ENCODE measurements at places on chromosomes 5 and 9.
A peak's percentile ranks its signal among the peaks of the same experiment; 100 is the strongest.

- no peaks in the 10 kb centered on the region for H3K36me3 ChIP-seq
- DNase-seq = no peak
- no peak overlapping the region for H3K4me3 ChIP-seq
- no peaks in the 10 kb centered on the region for H3K4me1 ChIP-seq
- no peak overlapping the region for H3K27ac ChIP-seq
Observed at GRCh38 chr5:25345240-25345771, 700.5 kb upstream of the CDH10 start.

GRCh38 chr9:28287455-28287854 is 714.2 kb upstream of the C9orf72 start:
- H3K27ac ChIP-seq = no peak overlapping the region
- no peaks in the 10 kb centered on the region for H3K36me3 ChIP-seq
- no peaks in the 10 kb centered on the region for H3K27me3 ChIP-seq
- no peak overlapping the region for H3K4me3 ChIP-seq
- no peak for DNase-seq
- no peaks in the 10 kb centered on the region for H3K4me1 ChIP-seq

DNA sequence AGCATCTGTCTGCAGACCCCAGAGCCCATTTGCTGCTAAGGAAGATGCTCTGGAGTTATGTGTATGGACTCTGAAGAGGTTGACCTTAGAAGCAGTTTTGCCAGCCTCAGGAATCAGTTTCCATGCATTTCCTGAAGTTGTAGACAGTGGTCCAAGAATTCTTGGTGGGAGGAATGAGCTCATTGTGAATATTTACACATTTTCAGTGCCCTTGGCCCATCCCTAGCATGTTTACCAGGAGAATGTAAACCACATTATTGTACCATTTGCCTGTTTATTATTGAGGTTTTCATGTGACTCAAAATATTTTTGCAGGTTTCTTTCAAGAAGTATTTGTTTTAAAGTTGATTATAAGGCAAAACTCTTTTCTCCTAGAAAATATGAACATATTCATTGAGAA is 93.8 kb downstream of the NXNL2 start:
- H3K36me3 ChIP-seq = no peaks in the 10 kb centered on the region
- no peaks in the 10 kb centered on the region for H3K4me1 ChIP-seq
- DNase-seq = no peak
- H3K27me3 ChIP-seq = no peaks in the 10 kb centered on the region
- H3K4me3 ChIP-seq = no peak overlapping the region
- H3K27ac ChIP-seq = no peak overlapping the region

GRCh38 chr5:150448952-150449516 is 505 bp downstream of the RPS14 start:
- peaks cover 43% of the 10 kb centered on the region for H3K36me3 ChIP-seq
- peaks cover 12% of the 10 kb centered on the region for H3K4me1 ChIP-seq
- H3K27ac ChIP-seq = peak overlapping the region; percentile 98
- no peak for DNase-seq
